ENCODE measurements at places on chromosomes 1 and 21.

DNA sequence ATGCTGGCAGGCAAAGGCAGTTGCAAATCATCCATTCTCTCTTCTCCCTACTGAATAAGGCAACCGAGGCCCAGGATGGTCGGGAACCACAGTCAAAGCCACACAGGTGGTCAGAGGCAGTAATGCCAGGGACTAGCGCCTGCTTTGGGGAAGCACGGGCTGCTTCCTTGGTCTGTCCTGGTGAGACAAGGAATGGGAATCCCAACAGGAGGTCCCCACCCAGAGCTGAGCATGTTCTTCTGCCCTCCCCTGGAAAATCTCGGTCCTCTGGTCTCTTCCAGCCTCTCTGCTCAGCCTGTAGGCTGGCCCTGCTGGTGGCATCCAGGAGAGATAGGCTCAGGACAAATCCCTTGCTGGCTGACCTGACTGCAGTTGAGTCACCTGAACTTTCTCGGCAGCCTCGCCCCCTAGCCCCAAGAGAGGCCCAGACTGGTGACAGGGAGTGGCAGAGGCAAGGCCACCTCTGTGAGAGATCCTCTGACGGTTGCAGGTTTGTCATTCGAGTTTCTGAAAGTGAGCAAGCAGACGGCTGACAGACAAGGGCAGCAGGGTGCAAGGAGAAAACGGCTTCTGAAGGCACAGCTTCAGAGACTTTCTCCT, 5.8 kb downstream of the OLIG1 start:
- no peak for DNase-seq

DNA sequence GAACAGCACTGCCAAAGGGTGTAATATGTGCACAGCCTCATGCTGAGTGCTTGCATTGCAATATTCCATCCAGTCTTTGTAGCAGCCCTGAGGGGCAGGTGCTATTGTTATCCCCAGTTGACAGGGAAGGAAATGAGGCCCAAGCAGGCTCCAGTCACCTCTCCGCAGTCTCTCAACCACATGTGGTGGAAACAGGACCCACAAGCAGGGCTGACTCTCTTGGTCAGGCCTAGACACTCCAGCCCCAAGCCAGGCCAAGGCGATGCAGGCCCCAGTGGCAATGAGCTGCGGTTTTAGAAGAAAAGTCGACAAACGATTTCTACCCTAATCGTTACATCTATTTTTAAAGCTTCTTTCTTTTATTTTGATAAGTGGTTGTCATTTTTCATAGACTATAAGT, 52.6 kb upstream of the GADD45A start:
- no peak for DNase-seq

DNA sequence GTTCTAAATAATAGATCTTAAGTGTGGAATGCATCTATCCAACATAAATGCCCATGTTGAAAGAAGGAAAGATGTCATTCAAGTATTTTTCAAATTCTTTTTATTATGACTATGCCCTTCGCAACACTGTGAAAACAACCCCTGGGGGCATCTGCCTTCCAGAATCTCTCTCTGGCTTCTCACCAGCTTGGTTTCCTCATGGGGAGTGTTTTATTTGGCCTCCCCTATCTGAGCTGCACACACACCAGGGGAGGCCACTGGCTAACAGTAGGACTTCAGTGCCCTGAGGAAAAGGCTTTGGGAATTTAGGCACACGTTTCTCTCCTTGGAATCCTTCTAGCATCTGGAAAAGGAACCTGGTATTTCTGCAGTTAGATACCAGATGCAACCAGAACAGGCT, 130.6 kb downstream of the EDEM3 start:
- no peak for DNase-seq

DNA sequence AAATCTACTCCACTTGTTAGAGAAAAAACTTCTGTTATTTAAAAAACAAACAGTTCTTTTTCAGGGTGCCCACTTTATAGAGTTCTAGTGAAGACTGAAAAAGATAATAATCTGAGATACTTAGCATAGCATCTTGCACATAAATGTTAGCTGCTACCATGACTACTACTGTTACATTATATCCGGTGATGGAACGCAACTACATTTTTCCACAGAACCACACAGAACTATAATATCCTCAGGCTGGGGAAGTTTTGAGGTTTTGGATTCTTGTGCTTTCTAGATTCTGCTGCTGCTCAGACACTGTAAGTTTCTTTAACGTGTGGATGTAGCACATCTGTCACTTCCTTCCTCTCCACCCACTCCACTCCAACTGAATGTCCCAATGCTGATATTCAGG, 110.3 kb downstream of the PTPN14 start:
- DNase-seq: no peak

- DNase-seq: peak; percentile 71
These were observed 37.6 kb downstream of the GALNT2 start for GRCh38 chr1:230104395-230105244.

- no peak for DNase-seq
These were observed 8.2 kb upstream of the GLRX2 start for GRCh38 chr1:193113258-193113991.

GRCh38 chr21:44932408-44933181, 7.2 kb upstream of the SLX9 start:
- DNase-seq: peak; percentile 72

All from activated CD4-positive, alpha-beta T cell treated with anti-CD3 and anti-CD28 coated beads for 4 hours (primary cell).